Activated T-cell treated with anti-CD3 and anti-CD28 coated beads, Interleukin-2, amount 50 U/mL, for 72 hours (primary cell): ENCODE measurements at places on chromosomes 11 and 22. TPM values are rescaled to one million over a fixed set of nuclear protein-coding genes. Genes with fewer than 3 reads are reported as not detected.

GPR83 gene
- total RNA-seq: 0.12 TPM

DNA sequence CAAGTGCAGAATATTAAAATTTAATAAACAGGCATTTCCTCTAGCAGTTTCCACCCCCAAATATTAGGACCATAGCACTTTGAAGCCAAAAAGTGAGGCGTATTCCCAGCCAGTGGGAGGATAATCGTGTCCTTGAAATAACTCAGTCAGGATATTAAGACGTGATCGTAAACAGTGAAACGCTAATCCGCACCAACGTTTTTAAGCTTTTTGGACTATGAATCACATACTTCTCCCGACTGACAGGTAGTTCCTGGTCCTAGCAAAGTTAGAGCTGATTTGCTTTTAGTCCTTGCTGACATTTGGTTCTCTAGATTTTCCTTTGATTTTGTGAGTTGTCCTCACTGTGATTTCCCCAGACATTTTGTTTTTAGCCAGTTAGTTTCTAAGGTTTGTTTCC, 197.1 kb upstream of the ARHGAP20 start:
- peaks cover 20% of the 10 kb centered on the region for H3K4me1 ChIP-seq
- no peak overlapping the region for H3K27ac ChIP-seq
- H3K36me3 ChIP-seq: peaks cover 3% of the 10 kb centered on the region
- no peak for DNase-seq

DNA sequence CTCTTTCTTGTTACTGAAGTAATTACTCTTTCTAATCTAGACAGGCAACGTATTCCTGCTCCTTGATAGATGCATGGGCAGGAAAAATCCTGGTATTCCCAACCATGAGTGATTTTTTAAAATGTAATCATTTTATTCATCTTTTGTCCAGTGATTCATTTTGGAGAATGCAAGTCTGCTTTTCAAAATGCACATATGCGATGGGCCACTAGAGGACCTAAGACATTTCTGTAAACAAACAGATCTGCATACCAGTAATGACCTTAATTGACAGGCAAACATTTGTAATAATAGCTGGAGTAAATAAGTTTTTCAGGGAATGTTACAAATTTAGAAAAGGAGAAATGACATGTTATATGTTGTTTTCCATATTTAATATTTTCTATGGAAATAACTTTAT, 1167.6 kb downstream of the JRKL start:
- DNase-seq: no peak
- no peaks in the 10 kb centered on the region for H3K36me3 ChIP-seq
- H3K27me3 ChIP-seq: no peaks in the 10 kb centered on the region
- no peak overlapping the region for H3K4me3 ChIP-seq
- no peak overlapping the region for H3K27ac ChIP-seq

SLC43A3 gene
- total RNA-seq: 169 TPM

ARHGAP1 gene
- 43.5 TPM for total RNA-seq

DNA sequence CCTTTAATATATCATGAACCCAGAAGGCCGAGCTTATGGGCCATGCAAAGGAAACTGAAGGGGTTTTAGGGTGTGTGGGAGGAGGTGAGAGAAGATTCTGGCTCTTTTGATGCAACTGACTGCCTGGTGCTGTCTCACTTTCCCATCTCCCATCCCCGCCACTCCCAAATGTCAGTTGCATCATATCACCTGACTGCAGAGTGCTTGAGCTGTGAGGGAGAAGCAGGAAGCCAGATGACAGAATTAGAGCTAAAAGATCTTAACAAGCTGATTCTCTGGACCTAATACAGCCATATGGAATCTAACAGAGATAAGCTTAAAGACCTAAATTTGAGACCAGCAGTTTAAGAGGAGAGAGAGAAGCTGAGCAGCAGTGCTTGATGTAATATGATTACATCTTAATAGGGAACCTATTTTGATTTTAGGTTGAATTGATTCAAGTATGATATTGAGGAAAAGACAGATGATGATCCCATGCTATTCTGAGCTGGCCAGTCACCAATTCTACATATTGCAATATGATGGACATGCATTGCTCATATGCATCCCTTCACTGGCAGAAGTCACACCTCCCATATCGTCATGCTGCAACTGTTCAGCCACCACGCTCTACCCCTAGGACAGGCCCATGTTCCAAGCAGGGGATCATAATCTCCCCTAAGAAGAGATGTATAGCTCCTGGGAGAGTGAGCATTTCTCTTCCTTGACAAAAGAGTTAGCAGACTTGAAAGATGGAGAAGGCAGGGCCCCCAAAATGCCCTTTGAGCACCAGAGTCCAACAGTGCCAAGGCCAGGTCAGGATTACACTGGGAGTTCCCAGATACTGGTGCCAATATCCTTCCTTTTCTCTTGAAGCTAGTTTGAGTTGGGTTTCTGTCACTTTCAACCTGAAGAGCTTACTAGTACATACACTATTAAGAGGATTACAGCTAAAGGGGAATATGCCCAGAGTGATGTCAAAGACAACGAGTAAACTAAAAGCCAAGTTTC, 44.9 kb downstream of the PLEKHA7 start:
- no peak overlapping the region for H3K4me3 ChIP-seq
- no peak for DNase-seq
- H3K27ac ChIP-seq: no peak overlapping the region
- H3K36me3 ChIP-seq: no peaks in the 10 kb centered on the region
- H3K27me3 ChIP-seq: no peaks in the 10 kb centered on the region
- H3K4me1 ChIP-seq: peaks cover 15% of the 10 kb centered on the region

DNA sequence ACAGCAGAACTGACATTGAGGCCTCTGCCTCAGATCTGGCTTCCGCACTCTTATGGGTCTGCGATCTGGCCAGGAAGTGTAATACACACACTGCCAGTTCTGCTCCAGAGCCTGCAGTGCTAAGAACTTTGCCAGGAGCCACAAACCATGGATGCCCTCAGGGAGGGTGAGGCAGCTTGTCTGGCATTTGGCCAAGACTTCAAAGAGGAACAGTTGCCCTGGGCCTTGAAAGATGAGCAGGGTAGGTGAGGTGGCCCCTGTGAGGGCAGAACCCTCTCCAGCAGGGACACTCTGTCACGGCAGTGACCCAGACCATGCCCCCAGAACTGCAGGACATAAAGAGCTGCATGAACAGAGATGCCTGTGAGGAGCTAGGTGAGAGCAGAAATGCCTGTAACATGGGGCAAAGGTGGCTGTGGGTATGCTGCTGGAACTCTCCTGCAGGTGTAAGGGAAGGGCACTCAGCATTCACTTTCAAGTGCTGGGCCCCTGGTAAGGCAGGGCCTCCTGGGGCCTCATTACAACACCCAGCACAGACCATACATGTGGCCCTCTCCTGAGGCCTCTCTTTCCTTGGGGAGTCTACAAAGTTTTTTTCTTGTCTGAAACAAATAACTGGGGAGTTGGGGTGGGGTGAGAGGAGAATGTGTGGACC, 47.3 kb downstream of the NEU3 start:
- H3K27me3 ChIP-seq: peaks cover 6% of the 10 kb centered on the region
- DNase-seq: no peak
- no peak overlapping the region for H3K4me3 ChIP-seq
- H3K36me3 ChIP-seq: peaks cover 2% of the 10 kb centered on the region
- no peak overlapping the region for H3K27ac ChIP-seq

DNA sequence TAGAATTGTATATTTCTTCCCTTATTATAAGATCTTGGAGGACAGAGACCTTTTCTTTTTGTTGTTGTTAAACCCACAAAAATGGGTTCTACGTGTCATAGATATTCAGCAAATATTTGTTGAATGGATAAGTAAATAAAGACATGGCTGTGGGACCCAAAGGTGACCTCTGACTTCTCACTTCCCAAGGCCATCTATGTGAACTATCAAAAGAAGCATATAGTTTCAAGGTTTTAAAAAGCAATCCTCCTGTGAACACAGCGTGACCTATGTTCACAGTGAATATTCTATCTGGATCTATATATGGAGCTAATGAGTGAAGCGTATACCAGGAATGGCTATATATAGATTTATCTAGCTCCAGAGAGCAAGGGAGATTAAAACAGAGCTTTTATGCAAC, 312.8 kb upstream of the C11orf87 start:
- no peaks in the 10 kb centered on the region for H3K36me3 ChIP-seq
- H3K4me3 ChIP-seq: no peak overlapping the region
- no peak overlapping the region for H3K27ac ChIP-seq
- no peak for DNase-seq

GRCh38 chr11:72668629-72669347, 5.4 kb downstream of the PDE2A start:
- peak; percentile 79 for DNase-seq
- peak overlapping the region; percentile 31 for H3K27ac ChIP-seq
- peak overlapping the region; percentile 20 for H3K4me3 ChIP-seq
- H3K36me3 ChIP-seq: peaks cover 3% of the 10 kb centered on the region
- H3K4me1 ChIP-seq: peaks cover 15% of the 10 kb centered on the region

MAPK1 gene
- 107 TPM for total RNA-seq

DNA sequence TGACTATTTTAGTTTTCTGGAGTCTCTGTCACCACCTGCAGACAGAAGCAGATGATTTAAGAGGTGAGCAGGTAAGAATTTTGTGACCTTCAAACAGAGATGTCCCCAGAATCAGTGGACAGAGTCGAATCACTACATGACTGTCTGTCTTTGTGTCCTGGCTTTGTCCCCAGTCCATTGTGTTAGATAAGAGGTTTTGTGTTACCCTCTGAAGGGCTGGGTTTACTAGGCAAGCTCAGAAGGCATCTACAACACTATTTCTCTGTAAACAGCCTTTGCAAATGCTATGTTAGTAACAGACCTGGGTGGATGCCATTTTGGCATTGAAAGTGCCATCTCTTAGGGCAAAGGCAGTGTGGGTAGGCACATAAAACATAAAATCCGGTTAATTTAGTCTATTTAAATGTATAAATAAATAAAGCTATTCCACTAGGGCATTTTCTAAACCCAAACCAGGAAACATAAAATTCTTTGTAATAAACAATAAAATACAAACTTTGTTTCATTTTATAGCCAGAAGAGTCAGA, 40.3 kb upstream of the CADM1 start:
- H3K36me3 ChIP-seq: no peaks in the 10 kb centered on the region
- DNase-seq: no peak
- peaks cover 6% of the 10 kb centered on the region for H3K27me3 ChIP-seq
- H3K4me3 ChIP-seq: no peak overlapping the region
- H3K4me1 ChIP-seq: no peaks in the 10 kb centered on the region

DNA sequence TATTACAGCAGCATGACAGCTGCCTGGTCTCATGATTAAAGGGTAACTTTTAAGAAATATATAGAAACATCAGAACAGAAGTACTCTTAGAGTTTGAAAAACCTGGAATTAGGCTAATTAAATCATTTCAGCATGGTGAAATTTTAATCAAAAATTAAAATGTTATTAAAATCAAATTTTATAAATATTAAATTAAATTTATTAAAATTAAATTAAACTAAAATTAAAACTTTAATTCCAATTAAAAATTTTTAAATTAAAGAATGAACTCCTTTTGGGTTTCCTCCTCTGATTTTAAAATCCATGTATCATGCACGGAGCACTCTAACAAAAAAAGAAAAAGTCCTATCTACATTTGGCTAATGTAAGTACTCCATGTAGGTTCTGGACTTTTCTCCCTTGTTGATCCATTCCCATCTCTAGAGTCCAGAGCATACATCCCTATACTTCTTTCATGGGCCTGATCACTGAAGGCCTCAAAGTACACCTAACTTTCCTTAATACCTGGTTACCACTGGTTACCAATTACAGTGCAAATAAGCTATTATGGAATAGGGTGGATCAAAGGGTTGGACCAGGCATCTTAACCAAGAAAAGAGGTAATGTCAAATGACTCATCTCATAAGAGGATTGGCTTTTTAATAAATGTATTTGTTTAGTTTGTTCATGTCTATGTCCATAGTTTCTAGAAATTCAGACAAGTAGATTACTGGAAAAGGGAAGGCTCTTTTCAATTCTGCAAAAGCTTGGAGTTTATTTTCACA, 48.4 kb upstream of the MUC15 start:
- H3K27ac ChIP-seq: no peak overlapping the region
- no peaks in the 10 kb centered on the region for H3K4me1 ChIP-seq

DNA sequence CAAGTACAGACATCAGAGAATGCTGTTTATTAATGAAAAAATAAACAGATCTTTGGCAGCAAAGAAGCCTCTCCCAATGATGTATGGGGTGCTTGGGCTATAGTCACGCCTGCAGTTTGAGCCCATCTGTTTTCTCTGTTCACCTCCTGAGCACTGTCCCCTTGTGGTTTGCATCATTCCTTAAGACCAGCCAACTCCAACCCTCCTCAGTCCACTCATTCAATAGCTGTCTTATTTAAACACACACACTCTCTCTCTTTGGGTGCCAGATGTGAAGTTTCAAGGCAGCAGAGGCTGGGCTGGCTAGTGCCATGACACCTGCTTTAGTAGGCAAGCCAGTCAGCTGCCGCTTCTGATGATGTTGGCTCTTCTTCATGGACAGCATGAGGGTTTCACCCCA, 58.1 kb downstream of the POLD3 start:
- no peaks in the 10 kb centered on the region for H3K27me3 ChIP-seq
- no peak overlapping the region for H3K4me3 ChIP-seq
- H3K4me1 ChIP-seq: no peaks in the 10 kb centered on the region
- no peak overlapping the region for H3K27ac ChIP-seq
- no peak for DNase-seq

DNA sequence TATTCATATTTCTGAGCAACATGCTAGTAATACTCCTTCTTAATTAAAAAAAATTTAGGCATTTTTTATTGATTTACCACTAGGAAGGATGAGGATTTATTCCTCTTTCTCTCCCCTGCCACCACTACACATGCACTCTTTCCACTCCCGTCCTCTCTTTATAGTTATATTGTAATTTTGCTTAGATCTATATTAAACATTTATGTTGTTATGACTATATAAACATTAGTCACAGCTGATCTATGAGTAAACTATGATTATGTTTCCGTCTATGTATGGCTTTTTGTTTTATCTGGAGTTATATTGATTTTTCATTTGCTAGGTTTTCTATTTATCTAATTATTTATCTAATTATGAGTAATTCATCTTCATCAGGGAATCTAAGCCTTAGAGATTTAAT, 17.8 kb downstream of the CCDC15 start:
- no peak overlapping the region for H3K4me3 ChIP-seq
- H3K36me3 ChIP-seq: no peaks in the 10 kb centered on the region
- no peaks in the 10 kb centered on the region for H3K4me1 ChIP-seq
- no peaks in the 10 kb centered on the region for H3K27me3 ChIP-seq

- H3K36me3 ChIP-seq: no peaks in the 10 kb centered on the region
- no peak for DNase-seq
- no peak overlapping the region for H3K4me3 ChIP-seq
- no peak overlapping the region for H3K27ac ChIP-seq
- H3K27me3 ChIP-seq: peaks cover 26% of the 10 kb centered on the region
- H3K4me1 ChIP-seq: no peaks in the 10 kb centered on the region
Observed at GRCh38 chr11:60528934-60529333, 13.7 kb downstream of the MS4A13 start.

GRCh38 chr11:119021631-119022030, 3.1 kb downstream of the TRAPPC4 start:
- H3K4me1 ChIP-seq: peaks cover 60% of the 10 kb centered on the region
- peak overlapping the region; percentile 64 for H3K4me3 ChIP-seq
- no peak for DNase-seq
- peak overlapping the region; percentile 86 for H3K27ac ChIP-seq
- H3K27me3 ChIP-seq: no peaks in the 10 kb centered on the region

GRCh38 chr11:94171693-94172440, 43.2 kb downstream of the PANX1 start:
- peaks cover 2% of the 10 kb centered on the region for H3K36me3 ChIP-seq
- no peaks in the 10 kb centered on the region for H3K27me3 ChIP-seq
- DNase-seq: peak; percentile 52
- H3K4me1 ChIP-seq: peaks cover 5% of the 10 kb centered on the region

- H3K36me3 ChIP-seq: no peaks in the 10 kb centered on the region
- H3K4me3 ChIP-seq: no peak overlapping the region
- no peak overlapping the region for H3K27ac ChIP-seq
- no peaks in the 10 kb centered on the region for H3K4me1 ChIP-seq
Observed at GRCh38 chr11:131288521-131289091, 81.8 kb upstream of the NTM start.

CARNS1 gene
- total RNA-seq: 3.8 TPM

LRP4 gene
- not detected for total RNA-seq
